ENCODE measurements at places on chromosomes 1 and 21.
A peak's percentile ranks its signal among the peaks of the same experiment; 100 is the strongest.

- DNase-seq = no peak
Measured at GRCh38 chr1:152053375-152053774, 16.6 kb upstream of the S100A11 start.

- DNase-seq = no peak
Measured at GRCh38 chr1:32266921-32267591, 16.0 kb downstream of the LCK start.

- no peak for DNase-seq
Measured at GRCh38 chr1:204692841-204693356, 7.4 kb upstream of the LRRN2 start.

GRCh38 chr1:55249646-55250398 is 34.7 kb upstream of the USP24 start:
- no peak for DNase-seq

DNA sequence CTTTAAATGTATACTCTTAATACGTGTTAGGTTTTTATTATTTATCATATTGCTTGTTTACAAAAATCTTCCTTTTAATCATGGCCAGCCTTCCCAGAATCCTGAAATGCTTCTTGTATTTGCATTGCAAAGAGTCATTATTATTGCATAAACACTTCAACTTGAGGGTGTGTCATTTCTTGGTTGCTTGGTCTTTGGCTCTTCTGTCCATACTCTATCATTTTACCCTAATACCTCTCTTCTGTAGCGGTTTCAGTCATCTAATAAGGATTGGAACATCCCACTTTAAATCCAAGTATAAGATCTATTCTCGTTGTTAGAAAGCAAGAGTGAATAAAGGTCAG is 200.6 kb upstream of the CACYBP start:
- DNase-seq = no peak

- DNase-seq = no peak
Measured at GRCh38 chr21:27225151-27225550, 258.3 kb upstream of the ADAMTS5 start.

- DNase-seq = no peak
Measured at GRCh38 chr21:33238565-33239255, 9.0 kb downstream of the IFNAR2 start.

- DNase-seq = no peak
Measured at GRCh38 chr21:42668298-42668992, 15.0 kb downstream of the PDE9A start.

GRCh38 chr1:44050261-44050660 is 19.0 kb upstream of the SLC6A9 start:
- peak; percentile 17 for DNase-seq

DNA sequence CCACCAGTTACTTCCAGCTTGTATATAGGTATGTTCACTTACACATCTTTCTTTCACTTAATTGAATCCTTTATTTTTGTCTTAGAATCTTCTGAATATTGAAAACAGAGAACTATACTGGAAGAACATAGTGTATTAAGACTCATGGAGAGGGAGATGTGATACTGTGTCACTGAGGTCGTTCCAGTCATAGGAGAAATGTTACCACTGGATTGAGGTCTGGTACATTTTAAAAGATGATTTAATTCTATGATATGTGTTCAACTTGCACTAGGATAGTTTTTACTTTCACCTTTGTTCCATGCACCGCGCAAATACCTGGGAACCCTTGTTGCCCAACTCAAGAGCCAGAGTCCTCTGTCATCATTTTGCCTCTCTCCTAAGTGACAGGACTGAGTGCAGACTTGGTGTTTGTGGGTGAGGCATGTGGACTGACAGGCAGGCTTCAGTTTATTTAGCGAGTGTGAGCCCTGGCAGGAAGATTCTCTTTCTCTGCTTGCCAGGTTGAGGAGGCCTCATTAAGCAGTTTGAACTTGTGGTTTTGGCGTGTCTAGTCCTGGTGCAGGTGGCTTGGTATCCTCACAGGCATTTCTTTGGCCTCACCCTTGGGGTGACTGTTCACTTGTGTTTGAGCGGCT is 63.7 kb downstream of the DYRK1A start:
- DNase-seq = no peak

DNA sequence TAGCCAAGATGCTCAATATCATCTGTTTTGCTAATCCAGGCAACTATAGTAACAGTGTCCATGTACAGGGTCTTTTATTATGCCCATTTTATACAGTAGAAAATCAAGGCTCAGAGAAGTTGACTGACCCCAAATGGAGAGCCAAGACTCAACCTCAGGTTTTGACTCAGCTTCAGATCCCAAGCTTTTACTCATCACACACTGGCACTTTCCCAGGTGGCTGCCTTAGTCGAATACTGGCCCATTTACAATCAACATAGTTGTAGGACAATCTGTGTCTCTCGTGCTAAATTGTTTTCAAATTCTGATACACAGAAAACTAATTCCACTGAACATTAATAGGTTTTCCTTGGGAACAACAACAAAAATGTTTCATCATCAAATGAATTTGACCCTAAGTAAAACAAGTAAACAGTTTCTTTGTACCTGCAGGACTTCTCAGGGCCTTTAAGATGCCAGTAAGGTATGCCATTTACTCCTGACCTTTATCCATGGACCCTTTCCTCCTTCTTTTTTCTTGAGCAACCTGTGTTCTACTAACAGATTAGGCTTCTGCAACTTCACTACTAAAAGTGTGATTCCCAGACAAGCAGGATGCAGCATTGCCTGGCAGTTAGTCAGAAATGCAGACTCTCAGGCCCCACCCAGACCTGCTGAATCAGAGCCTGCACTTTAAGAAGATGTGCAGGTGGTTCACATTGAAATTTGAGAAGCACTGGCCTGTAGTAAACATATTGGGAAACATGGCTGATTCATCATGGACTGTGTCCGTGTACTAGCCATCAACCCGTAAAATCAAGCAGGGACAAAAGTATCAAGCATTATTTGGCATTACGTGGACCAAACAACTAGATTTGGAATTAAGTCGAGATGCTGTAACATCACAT is 128.8 kb downstream of the RRAGC start:
- no peak for DNase-seq

- no peak for DNase-seq
Measured at GRCh38 chr1:5491207-5491904, 500.9 kb downstream of the NPHP4 start.

- no peak for DNase-seq
Measured at GRCh38 chr1:53617851-53618499, 121.0 kb downstream of the GLIS1 start.

- no peak for DNase-seq
Measured at GRCh38 chr1:183958958-183959357, 78.6 kb downstream of the COLGALT2 start.

DNA sequence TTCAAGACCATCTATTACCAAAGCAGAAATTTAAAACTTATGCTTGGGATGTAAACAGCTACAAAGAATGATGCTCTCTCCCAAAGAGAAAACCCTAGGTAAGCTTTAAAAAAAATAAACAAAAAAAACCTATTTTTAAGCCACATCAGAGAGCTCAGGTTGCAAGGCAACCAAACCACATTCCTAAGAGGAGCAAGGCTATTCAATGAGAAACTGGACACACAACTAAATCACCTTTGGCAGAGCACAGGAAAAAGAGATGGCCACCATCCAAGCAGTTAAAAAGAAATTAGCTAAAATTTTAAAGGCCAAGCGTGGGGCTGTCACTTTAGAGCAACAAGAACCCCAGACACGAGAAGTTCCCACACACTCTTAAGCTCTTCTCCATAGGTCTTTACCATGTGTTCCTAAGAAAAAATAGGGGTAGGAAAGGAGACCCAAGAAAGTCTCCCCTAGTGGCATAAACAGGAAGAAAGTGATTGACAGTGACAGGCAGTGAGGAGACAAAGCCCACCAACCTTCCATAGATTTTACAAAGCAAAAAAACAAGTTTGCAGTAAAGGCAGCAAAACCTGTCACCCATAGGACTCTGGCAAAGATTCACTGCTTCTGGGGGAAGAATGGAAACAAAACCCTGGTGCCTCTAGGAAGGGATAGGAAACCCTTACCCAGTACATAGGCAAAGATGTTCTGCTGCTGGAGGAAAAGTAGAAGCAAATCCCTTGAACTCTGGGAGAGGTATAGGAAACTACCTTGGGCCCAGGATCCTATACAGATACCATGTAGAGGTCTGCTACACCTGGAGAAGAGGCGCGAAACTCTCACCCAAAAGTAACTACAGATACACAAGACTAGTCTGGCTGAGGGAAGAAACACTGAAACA is 68.5 kb downstream of the FOXJ3 start:
- DNase-seq = no peak

- DNase-seq = no peak
Measured at GRCh38 chr1:161502641-161503393, 2.4 kb upstream of the FCGR2A start.

All from CD4-positive, alpha-beta T cell treated with Interferon gamma for 1 hour (primary cell).